ENCODE measurements at places on chromosomes 4 and X.

GRCh38 chr4:184850431-184851199, 24.8 kb upstream of the ACSL1 start:
- DNase-seq, result no peak

GRCh38 chr4:169312690-169313422, 42.1 kb upstream of the SH3RF1 start:
- DNase-seq, result no peak

DNA sequence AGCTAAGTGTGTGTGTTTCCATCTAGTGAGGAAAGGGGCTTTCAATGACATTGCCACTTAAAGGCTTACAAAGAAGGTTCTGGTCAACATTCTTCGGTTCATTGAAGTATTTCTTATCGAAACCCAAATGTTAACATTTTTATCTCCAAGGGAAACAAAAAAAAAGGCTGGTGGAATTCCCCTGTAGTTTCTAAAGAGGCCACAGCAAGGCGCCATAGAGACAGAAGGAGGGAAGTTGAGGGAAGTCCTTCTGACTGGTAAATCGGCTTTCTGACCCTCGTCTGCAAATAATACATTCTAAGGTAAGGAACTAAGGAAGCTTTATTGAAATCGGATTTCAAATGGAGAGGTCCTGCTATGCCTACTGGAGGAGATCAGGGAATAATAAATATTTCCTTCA, 1.7 kb upstream of the ZFP42 start:
- DNase-seq, result no peak

DNA sequence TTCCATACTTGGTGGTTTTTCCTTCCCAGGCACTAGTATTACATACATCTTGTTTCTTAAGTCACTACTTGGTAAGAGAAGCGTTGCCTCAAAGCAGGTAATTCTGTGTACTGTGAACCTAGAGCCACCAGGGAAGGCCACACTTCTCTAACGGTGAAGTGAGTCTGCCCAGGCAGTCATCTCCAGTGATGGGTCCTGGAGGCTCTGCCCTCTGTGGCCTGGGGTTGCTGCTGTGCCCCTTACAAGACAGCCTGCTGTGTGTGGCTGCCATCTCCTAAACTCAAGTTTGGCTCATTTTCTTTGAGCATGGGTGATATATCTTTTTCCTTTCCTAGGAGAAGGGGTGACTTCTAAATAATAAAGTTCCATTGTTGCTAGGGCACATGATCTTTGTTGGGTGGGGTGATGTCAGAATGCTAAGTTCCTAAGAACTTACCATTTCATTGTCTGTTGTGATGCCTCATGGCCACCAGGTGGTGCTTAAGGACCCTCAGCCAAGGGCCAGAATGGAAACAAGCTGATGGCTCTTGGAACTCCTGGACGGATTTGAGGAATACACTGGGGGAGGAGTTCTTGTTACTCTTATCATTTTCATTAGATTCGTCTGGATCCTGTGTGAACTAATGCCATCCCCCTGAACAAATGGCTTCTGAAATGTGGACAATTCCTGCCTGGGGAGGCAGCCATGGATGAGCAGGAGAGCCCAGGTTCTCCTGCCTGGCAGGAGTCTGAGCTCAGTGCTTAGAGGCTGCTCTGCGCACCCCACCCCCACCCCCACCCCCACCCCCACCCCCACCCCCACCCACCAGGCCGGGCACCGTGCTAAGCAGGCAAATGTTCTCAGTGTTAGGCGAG, 41.1 kb upstream of the WDR1 start:
- peak; percentile 13 for DNase-seq

- DNase-seq, result no peak
These were observed 90.2 kb downstream of the SHOX start for GRCh38 chrX:720825-721224.

DNA sequence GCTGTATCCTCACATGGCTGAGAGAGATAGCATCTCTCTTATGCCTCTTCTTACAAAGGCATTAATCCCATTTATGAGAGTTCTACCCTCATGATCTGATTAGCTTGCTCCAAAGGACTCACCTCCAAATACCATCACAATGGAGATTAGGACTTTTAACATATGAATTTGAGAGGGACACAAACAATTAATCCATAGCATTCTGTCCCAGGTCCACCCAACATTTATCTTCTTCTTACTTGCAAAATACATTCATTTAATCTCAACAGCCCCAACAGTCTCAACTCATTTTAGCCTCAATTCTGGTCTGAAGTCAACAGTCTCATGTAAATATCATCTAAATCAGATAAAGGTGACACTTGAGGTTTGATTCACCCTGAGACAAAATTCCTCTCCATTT, 555.4 kb downstream of the RAB28 start:
- DNase-seq, result no peak

GRCh38 chr4:41882625-41883347, 52.4 kb upstream of the TMEM33 start:
- DNase-seq, result peak; percentile 34

DNA sequence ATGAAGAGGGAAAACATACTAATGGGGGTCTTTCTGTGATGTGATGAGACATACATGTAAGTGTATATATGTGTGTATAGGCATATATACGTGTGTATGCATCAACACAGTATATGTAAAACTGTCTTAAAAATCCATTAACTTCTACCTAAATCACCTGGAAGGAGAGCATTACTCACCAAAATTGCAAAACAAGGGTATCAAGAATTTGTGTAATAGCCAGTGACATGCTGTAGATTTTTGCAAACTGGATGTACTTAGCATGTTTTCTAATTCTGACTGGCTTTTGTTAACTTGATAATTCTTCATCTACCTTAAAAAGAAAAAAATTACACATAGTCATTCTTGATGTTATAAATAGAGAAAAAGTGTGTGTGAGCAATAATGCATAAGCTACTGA, 104.7 kb downstream of the PRRG1 start:
- DNase-seq, result no peak

DNA sequence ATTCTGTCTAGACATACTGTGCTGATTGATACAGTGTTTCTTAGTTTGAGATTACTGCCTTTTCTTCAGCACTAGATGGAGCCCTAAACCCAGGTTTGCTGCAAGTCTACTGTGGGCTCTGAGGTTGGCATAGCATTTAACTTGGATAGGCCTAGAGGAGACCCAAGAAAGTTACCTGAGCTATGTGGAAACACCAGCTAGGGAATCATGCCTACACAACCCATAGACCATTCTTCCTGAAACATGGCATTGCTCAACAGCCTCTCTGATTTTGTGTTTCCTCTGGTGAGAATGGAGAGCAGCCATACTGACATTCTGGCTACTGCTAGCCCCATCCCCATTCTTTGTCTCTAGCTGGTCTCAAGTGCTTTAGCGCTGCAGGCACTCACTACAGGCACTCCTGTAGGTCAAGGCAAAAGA, 287.7 kb upstream of the PCDH18 start:
- no peak for DNase-seq

DNA sequence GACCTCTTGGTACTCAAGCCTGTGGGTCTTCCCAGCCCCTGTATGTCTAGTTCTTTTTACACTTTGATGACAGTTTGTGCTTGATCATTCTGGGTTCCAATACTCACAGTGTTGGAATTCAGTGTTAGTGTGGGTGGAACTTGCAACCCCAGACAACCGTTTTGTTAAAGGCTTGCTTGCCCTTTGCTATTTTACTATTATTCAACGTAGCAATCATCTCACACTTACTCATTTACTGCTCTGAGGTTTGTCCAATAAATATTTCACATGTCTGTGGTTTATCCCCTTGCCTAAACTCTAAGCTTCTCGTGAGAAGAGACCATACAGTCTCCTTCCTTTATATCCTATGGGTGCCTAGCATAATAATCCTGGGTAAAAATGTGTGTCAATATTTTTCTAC, 15.3 kb downstream of the CCNG2 start:
- no peak for DNase-seq

GRCh38 chr4:113674251-113674650, 87.3 kb downstream of the CAMK2D start:
- DNase-seq, result no peak

- DNase-seq, result no peak
These were observed 10.8 kb upstream of the LDB2 start for GRCh38 chr4:16909281-16909680.

DNA sequence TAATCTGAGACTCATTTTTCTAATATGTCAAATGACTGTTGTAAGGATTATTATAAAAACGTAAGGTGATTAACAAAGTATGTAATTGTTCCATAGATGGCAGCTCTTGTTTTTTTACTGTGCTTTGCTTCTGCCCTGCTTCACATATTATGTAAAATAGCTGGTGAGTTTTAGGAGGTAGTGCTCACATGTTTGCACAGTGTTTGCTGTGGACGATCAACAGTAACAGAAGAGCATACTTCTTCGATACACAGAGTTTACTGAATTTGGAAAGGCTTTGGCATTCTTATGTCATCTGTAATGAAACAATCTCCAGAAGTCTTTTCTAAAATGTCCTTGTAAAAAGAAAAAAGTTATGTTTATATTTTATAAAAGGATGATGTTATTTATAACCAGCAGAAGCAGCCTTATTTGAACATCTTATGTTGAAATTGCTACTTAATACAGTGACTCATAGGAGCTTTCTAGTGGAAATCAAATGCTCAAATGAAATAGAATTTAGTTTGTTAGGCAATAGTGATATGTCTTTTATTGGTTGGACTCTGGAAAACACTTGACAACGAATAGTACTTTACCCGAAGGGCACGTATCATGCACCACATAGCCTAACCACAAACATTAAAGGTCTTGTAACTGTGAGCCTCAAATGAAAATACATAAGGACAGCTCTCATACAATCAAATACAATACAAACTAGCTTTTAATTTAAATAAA, 1.9 kb upstream of the MTTP start:
- DNase-seq, result no peak

DNA sequence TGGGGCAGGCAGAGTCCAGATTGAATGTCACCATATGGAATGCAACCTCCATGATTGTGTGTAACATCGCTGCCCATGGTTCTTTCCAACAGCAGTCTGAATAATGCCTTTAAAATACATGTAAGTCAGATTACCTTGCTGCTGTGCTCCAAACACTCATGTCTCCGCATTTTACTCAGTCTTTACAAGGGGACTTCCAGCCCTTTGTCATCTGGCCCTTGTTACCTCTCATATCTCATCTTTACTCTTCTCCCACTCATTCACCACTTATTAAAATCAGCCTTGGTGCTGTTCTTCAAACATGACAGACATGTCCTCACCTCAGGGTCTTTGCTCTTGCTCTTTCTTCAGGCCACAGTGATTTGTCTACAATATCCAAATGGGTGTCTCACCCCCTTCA, 200.4 kb upstream of the GYPA start:
- no peak for DNase-seq

- no peak for DNase-seq
These were observed 230.4 kb upstream of the PITX2 start for GRCh38 chr4:110853242-110853641.

- peak; percentile 12 for DNase-seq
These were observed 40.4 kb downstream of the RNF212 start for GRCh38 chr4:1072830-1073446.

GRCh38 chr4:38223782-38224236, 263.6 kb downstream of the PTTG2 start:
- DNase-seq, result no peak

DNA sequence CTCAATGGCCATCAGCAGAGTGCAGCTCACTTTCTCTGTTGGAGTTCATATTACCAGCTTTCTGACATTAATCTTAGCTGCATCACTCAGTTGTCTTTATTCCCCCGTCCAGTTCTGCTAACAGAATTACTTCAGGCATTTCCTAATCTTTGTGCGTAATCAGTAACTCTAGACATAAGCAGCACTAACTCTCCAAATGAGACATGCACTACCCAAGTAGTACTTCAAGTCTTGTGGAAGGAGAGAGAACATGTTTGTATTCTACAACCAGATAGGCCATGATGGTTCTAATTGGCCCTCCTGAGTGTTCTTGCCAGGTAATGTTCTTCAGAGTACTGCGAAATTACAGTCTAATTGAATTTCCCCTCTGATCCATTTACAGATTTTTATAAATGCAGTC, 448.5 kb upstream of the RPS6KA3 start:
- DNase-seq, result no peak

GRCh38 chr4:108449129-108449528, 171.2 kb upstream of the RPL34 start:
- no peak for DNase-seq

GRCh38 chr4:20395160-20395773, 143.6 kb downstream of the SLIT2 start:
- no peak for DNase-seq

DNA sequence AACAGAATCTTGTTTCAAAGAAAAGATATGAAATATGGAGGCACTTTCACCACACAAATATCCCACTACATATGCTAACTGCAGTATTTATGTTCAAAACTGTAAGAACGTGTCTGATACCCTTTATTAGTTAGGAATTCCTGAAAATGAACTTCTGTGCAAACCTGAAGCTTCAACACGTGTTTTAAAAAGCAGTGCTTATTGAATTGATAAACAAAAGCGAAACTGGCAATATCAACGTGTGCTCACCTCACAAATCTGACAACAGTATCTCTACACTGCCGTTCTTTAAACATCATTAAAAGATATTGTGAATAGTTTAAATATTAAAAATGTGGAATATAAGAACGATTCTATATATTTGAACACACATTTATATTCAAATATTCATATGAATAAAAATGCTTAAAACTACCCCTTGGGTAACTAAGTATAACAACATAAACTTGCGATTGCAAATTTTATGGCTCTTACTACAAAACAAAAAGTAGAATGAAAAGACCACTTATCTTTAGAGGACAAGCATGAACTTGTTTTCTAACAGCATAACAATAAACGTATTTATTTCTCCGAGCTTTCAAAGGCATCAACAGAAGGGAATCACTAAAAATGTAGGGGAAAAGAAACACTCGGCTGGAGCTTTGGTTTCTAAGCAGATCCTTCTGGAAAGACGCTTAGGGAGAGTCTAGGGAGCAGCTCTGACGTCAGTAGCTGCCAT, at the start of gene LRP2BP:
Gene LRP2BP (minus strand): TSS at position 687 of the 718 bp plus-strand sequence. CDS start 17,738 bp downstream, outside the sequence.
- no peak for DNase-seq

- no peak for DNase-seq
These were observed 24.9 kb upstream of the RPL39 start for GRCh38 chrX:119816300-119816699.

- DNase-seq, result no peak
These were observed 36.8 kb downstream of the ACSL4 start for GRCh38 chrX:109696146-109696740.

- no peak for DNase-seq
These were observed 86.3 kb upstream of the RAPGEF2 start for GRCh38 chr4:159016593-159017024.

- no peak for DNase-seq
These were observed 28.5 kb upstream of the FRG1 start for GRCh38 chr4:189912170-189912569.

- no peak for DNase-seq
These were observed 157.7 kb downstream of the AFAP1 start for GRCh38 chr4:7781993-7782392.

All from stimulated activated CD4-positive, alpha-beta T cell treated with anti-CD3 and anti-CD28 coated beads, Interleukin-1b, Interleukin-23, amount 100 ng/mL, for 4 hours (primary cell).